Small intestine (tissue), 16 donors: ENCODE measurements at places on chromosomes 4 and X.

DNA sequence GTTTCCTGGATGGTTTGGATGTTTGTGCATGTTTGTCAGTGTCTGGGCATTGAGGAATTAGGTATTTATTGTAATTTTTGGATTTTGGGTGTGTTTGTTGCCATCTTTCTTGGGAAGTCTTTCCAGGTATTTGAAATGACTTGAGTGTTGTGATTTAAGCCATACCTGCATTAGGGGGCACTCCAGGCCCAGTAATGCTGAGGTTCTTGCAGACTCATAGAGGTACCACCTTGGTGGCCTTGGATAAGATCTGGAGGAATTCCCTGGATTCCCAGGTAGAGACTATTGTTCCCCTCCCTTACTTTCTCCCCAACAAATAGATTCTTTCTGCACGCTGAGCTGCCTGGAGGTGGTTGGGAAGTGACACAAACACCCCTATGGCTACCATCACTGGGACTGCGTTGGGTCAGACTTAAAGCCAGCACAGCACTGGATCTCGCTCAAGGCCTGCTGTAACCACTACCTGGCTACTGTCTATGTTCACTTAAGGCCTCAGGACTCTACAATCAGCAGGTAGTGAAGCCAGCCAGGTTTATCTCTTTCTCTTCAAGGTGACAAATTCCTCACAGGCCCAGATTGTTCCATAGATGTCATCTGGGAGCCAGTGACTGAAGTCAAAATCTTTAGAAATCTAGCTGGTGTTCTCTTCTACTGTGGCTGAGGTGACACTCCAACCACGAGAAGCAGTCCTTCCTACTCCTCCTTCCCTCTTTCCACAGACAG is 643.6 kb downstream of the PDHA2 start:
- DNase-seq: no peak

GRCh38 chr4:186557486-186557885 is 2.1 kb upstream of the MTNR1A start:
- no peak for DNase-seq

- DNase-seq: peak; percentile 49
These were observed 110.8 kb downstream of the SPRY1 start for GRCh38 chr4:123507376-123507775.

- peak; percentile 64 for DNase-seq
These were observed 6.7 kb upstream of the PPID start for GRCh38 chr4:158729716-158730559.

DNA sequence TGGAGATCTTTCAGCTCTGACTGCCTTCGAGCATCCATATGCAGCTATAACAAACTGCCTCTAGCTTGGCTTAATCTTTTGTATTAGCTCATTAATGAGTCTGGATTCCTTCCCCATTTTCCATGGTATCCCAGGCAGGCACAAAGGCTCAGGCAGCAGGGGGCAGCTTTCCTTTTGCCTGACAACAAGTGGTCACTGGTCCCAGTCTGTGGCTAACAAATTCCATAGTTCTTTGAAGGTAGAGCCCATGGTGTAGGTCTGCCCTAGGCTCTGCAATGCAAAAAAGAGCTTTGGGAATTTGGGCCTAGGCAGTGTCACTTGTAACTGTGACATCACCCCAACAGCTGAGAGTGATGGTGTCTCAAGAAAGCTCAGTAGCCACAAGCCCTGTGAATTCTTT is 234.4 kb upstream of the GPC4 start:
- no peak for DNase-seq

- no peak for DNase-seq
These were observed 791.0 kb upstream of the DIAPH2 start for GRCh38 chrX:95893636-95894035.

- no peak for DNase-seq
These were observed 136.0 kb downstream of the NKX6-1 start for GRCh38 chr4:84362896-84363655.

- DNase-seq: no peak
These were observed 184.0 kb upstream of the KIT start for GRCh38 chr4:54473798-54474197.

DNA sequence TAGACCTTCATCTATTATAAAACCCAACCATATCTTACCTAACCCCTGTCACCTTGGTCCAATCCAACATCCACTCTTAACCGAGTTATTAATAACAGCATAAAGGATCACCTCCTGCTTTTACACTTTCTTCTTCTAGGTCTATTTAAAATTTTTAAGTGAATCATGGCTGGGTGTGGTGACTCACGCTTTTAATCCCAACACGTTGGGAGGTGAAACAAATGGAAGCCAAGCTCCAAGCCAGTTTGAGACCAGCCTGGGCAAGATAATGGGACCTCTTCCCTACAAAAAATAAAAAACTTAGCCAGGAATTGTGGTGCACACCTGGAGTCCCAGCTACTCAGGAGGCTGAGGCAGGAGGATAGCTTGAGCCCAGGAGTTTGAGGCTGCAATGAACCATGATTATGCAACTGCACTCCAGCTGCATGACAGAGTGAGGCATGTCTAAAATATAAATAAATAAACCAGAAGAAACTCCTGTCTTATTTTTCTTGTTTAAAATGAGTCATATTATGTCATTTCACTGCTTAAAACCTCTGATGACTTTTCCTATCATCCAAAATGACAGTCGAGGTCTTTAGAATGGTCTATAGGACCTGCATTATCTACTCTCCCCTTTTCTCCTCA is 188.4 kb downstream of the GASK1B start:
- DNase-seq: no peak

- DNase-seq: no peak
These were observed 644.1 kb upstream of the TENM3 start for GRCh38 chr4:181599134-181599533.

DNA sequence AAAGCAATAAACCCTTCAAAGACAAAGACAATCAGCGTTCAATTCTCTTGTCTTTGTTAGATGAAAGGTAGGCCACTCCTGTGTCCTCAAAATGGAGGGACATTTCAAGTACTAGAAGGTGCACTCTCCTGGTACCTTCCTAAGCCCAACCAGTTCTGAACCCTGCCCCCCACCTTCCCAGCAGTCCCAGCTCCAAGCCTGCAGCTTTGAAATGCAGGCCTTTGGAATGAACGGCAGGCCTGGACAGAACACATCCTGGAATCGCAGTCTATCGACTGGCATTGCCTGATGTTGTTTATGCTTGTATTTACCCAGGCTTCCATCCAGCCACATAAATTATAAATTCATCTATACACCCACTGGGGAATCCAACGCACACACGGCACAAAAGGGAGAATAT is 47.4 kb downstream of the RASGEF1B start:
- DNase-seq: no peak

- no peak for DNase-seq
These were observed 154.0 kb downstream of the GRIA3 start for GRCh38 chrX:123337886-123338639.

DNA sequence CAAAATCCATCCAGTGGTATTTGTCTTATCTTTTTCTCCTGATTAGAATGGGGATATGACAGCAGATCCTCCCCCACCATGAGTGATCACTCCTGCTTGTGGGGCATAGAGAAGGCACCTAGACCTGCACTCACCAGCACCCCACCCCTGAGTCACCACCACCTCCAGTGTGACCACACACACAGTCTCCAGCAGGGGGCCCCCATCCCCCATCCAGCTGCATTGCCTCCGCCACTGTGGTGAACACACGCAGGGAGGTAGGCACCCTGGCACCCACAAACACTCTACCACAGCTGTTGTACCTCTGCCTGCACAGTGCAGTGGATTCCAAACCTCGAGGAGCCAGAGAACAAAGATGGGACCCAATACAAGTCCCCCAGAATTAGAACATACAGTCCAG is 9.0 kb upstream of the MAGEA8 start:
- peak; percentile 21 for DNase-seq

DNA sequence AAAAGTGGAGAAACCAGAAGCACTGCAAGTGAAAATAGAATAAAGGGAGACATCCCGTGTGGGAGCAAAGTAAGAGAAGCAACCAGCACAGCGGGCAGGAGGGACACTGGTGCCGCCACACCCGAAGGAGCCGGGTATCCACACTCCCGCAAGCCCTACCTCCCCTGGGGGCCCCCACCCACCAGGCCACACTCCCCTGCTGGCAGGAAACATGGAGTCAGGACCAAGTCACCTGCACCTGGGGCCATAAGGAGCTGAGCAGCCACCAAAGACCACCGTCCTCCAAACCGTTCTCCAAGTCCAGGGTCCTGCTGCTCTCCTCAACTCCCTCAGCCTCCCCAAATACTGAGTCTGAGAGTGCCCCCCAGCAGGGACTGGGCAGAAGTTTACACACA is 30.5 kb downstream of the FGFRL1 start:
- no peak for DNase-seq

- peak; percentile 25 for DNase-seq
These were observed 658 bp downstream of the SCOC start for GRCh38 chr4:140374130-140374477.

DNA sequence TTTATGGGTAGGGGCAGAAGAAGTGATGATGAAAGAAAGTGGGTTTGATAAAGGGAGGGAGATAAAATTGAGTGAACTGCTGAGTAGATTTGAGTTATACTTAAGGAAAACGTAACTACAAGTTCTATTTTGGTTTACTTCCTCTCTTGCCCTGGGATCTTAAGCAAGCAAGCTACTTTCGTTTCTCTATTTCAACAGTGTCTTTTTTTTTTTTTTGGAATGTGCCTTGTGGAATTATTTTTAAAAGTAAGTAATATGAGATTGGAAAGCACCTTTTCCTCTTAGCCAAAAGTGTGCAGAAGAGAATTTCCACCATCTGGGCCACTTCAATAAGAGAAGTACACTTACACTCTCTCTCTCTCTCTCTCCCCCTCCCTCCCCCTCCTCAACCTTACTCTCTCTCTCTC is 16.0 kb upstream of the C4orf36 start:
- DNase-seq: no peak

DNA sequence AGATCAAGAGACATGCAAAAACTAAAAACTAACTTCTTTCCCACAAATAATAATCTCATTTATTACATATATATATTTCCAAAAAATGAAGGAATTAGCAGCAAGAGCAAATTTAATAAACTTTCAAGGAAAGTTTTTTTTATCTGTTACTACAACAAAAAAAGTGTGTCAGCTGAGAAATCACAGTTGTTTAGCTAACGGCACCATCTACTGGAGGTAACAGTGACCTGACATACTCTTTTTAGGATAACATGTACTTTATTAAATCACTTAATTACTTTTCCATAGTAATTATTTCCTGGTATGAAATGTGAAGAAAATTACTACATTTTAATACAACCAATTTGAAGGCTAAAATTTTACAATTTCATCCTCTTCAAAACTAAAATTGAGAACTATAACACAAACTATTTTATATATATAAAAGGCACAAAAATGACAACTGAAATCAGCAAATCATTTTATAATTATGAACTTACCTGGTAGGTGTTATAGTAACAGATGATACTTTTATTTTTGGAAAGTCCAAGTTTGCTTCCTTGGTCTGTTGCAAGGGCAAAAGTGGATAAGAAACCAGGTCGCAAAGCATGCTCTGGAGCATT is 9.1 kb downstream of the LAMTOR3 start:
- DNase-seq: peak; percentile 35

GRCh38 chr4:94304365-94304971 is 38.2 kb downstream of the HPGDS start:
- peak; percentile 51 for DNase-seq

- no peak for DNase-seq
These were observed 147.1 kb downstream of the EVC2 start for GRCh38 chr4:5561286-5561685.

DNA sequence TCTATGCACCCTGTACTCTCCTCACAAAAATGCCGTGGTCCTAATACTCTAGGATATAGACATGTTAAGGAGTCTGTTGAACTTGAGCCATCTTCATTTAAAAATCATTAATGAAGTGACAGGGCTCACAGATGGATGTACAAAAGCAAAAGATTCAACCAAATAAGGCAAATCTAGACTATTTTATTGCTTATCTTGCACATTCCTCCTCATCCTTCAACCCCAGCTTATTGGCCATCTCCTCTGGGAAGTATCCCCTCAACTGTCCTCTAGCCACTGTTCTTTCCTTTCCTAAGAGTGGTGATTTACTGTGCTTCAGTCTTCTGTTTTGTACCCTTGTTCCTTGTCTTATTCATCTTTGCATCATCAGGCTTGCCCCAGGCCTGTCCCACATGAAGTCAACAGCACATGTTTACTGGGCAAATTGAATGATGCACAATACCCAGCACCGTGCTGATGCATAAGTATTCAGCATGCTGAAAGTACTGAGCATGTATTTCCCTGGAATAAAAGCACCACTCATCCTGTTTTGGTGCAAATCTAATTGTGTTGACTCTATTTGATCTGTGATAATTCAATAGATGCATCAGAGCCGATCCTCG is 287.3 kb upstream of the CLNK start:
- DNase-seq: no peak

- no peak for DNase-seq
These were observed 53.4 kb downstream of the PALLD start for GRCh38 chr4:168550064-168550766.

GRCh38 chr4:107843391-107843790 is 18.7 kb downstream of the SGMS2 start:
- no peak for DNase-seq

- peak; percentile 43 for DNase-seq
These were observed 6.5 kb downstream of the UGT2B17 start for GRCh38 chr4:68569466-68570121.

- no peak for DNase-seq
These were observed 557.0 kb upstream of the GALNTL6 start for GRCh38 chr4:171256223-171256622.

DNA sequence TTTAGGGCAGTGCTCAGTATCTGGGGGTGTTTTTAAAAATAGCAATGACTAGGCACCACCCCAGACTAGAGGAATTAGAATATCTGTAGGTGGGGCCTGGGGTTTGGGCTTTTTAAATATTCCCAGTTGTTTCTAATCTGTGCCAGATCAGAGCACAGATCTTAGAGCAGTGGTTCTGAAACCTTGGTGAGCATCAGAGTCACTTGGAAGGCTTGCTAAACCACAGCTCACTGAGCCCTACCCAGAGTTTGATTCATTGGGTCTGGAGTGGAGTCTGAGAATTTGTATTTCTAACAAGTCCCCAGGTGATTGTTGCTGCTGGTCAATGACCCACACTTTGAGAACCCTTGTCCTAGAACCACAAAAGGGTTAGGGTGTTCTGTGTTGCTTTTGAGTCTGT is 16.7 kb downstream of the HADH start:
- no peak for DNase-seq

- DNase-seq: peak; percentile 27
These were observed 25.9 kb downstream of the CFAP299 start for GRCh38 chr4:80361329-80361900.
